ENCODE measurements at places on chromosomes 11 and 22.

GRCh38 chr22:46701262-46701661 lies 36.8 kb downstream of the CERK start:
- DNase-seq, result no peak

DNA sequence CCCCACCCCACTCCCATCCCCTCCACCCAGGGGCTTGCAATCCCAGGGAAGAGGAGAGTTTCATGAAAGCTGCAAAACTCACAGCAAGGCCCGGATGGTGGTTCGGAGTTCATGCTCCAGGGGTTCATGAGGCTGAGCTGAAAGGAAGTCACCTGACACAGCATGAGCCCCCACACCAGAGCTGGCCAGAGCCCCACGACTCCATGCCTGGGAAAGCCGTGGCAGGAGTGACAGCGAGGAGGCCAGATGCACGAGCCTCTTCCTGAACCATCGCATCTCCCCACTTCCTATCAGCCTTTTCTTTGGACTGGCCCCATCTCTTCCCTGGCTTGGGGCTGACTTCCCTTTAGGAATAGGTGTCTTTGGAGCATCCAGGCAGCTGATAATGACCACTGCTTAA lies 105.8 kb downstream of the ABTB2 start:
- DNase-seq, result no peak

DNA sequence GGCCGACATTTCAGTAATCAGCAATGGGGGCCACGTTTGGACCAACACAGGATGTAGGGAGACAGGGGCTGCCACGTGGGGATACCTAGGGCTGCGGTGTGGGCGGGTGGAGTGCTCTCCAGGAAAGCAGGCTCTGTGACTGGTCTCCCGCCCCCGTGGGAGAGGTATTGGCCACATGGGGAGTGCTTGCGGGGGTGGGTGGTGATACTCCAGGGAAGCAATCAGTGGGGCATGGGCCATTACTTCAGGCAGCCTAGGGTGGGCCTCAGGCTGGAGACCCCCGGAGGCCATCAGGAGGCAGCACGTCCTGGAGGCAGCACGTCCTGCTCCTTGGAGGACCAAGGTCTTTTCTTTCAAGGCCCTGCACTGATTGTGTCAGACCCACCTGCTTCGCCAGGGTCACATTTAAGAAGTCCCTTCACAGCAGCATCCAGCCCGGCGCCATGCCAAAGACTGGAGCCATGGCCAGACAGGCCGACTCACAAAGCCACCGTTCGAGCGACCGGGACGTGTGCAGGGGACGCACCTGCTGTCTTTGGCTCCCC lies 3.0 kb upstream of the MUC2 start:
- no peak for DNase-seq

DNA sequence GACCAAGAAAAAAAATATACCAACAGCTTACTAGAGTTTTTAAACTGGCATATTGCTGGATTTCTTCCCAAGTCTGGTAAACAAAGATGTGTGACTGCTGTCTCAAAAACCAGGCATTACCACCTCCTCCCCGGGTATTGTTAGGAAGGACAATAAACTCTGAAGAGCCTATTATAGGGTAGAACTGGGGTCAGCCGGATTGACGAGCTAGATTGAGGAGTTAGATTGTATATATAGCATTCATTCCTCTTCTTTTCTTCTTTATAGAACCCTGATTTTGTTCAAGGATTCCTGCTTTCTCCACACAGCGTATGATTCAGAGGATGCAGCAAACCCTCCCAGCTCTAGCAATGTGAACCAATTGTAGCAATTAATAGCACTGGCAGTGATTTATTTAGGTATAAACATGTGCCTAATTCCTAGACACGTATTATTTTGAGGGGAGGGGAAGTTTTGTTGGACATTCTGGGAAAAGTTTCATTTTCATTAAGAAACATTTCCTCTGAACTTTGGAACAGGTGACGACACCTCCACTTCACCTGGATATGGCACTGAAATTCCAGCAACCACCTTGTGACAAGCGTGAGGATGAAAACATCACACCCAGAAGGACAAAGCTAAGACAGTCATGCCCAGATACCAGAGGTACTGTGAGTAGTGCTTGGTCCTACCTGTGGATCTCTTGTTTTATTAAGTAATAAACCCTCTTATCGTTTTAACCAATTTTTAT lies 679.4 kb upstream of the KIRREL3 start:
- DNase-seq, result no peak

DNA sequence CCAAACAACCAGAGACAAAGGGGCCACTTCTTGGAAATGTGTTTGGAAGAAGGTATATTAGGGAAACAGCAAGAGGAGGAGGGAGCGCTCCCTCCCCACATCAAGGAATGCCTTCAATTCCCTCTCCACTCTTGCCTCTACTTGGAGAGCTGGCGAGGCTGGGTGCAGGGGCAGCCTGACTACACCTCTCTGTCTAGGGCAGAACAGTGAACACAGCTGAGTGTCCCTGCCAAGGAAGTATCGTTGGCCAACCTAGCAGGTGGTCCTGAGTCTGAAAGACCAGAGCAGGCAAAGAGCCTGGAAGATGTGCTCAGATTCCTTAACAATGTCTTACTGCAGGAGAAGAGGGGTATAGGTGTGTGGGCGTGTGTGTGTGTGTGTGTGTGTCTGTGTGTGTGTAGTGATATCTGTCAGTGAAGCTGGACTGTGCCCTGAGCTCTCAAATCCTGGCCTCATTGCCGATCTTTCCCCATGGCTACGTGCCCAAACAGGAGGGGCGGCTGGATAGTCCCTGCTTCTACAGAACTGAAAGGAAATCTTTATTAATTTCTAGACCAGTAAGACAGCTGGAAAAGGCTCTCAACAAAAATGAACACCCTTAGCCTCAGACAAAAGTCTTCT lies 46.8 kb downstream of the PAMR1 start:
- DNase-seq, result no peak

- no peak for DNase-seq
These were observed 182.7 kb upstream of the SNX19 start for GRCh38 chr11:131099013-131099412.

GRCh38 chr11:34208266-34209135 lies 103.1 kb downstream of the NAT10 start:
- no peak for DNase-seq

GRCh38 chr11:22344081-22344480 lies 5.9 kb downstream of the SLC17A6 start:
- DNase-seq, result no peak

- DNase-seq, result no peak
These were observed 51.8 kb downstream of the MN1 start for GRCh38 chr22:27749597-27750225.

DNA sequence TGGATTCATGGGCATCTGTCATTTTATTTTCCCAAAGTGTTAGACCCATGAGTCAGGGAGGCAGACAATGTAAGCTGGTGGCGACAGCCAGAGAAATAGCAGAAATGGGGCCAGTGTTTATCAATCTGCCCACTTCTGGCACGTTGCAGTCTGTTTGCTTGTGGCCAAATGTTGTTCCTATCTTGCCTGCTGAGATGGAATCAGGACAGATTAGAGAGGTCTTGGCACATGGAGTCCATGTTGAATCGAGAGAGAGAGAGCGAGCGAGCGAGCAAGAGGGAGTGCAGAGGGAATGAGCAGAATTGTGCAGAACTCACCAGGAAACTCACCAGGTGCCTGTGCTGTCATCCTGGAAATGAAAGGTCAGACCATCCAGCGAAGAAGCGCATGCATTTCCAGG lies 21.9 kb upstream of the PARVG start:
- DNase-seq, result no peak

All from NCI-H345 (cell line).